Choroid plexus epithelial cell (primary cell): ENCODE measurements at places on chromosomes 5 and 9.

DNA sequence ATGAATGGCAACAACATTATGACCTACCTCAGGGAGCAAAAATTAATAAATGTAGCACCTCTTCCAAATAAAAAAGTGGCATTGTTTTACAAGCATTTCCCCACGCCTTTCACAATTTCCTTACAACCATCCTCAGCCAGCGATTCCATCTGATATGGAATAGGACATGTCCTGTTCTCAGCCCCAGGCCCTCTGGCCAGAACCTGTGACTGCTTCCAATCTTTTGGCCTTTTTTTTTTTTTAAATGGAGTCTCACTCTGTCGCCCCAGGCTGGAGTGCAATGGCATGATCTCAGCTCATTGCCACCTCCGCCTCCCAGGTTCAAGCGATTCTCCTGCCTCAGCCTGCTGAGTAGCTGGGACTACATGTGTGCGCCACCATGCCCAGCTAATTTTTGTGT is 16.8 kb upstream of the WNK2 start:
- no peak for DNase-seq

GRCh38 chr9:10843151-10843550 is 230.3 kb upstream of the PTPRD start:
- DNase-seq: no peak

- peak; percentile 74 for DNase-seq
Measured at GRCh38 chr9:19946441-19947109, 157.7 kb upstream of the SLC24A2 start.

DNA sequence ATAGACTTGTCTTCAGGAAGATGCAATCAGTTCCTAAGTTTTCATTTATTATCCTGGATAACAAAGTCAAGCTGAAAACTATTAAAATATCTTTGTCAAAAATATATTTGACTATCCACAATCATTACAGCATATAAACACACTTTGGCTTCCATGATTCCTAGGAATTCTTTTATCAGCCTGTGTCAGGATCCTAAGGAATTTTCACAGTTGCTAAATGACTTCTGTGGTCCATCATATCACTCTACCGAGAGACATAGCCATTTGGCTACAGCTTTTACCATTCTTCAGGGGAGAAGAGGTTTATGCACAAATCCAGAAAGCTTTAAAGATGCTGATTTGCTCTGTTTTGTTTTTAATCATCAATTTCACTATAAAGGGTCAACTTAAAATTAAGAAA is 128.3 kb downstream of the MLLT3 start:
- DNase-seq: no peak

DNA sequence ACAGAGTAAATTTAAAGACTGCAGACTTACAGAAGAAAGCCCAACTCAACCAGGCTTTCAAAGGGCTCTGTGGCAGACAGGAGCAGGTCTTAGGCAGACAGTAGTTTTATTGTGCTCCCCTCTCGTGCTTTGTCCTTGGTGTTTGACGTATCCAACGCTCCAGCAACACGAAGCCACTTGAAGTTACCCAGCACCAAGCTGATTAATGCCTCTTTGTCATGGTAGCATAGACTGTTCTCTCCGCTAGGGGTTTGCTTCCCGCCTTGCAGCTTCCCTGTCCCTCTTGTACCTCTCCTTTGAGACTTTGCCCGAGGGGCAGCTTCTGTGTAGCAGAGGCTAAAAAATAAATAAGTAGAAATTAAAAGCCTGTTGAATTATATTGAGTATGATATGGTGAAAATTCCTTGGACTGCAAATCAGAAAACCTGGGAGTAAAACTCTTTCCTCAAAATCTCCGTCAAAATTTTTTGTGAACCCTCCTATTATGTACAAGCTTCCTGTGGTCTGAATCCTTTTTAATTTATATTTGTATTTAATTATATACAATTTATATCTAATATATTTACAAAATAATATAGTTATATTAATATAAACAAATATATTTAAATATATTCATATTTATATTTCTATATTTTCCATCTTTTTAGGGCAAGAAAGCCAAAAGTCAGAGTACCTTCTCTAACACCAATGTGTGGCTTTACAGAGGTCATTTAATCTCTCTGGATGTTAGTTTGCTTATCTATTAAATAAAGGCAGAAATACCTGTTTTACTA is 405.4 kb downstream of the DMAC1 start:
- no peak for DNase-seq

DNA sequence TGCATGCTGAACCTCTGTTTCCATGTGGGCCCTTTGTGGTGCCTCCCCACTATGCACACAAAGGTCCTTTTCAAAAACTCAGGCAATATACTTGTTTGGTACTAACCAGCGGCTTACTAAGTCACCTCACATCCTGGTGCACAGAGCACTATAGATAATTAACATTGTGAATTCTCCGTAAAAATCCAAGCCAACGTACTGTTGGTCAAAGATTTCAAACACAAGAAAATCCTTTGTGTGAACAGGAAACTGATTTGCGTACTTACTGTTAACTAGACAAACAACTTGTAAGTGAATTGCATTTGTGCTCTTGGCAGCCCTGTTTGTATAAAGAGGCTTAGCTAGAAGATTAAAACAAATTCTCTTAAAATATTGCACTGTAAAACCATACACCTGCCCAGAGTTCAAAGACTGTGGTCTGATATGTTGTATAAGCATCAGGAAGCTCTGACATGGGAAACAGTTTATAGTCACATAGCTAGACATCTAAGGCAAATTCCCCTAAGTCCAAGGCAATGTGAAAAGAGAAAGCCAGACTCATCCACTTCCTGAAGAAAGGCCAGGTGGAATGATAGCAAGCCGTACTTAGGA is 125.0 kb upstream of the SLC12A2 start:
- peak; percentile 20 for DNase-seq

GRCh38 chr9:111839987-111840386 is 45.2 kb upstream of the SHOC1 start:
- peak; percentile 79 for DNase-seq

- peak; percentile 56 for DNase-seq
Measured at GRCh38 chr9:98168941-98169488, 23.4 kb downstream of the CORO2A start.

- DNase-seq: peak; percentile 53
Measured at GRCh38 chr5:173963182-173963838, 25.7 kb upstream of the C5orf47 start.
